ENCODE measurements at places on chromosomes 12 and 14.

DNA sequence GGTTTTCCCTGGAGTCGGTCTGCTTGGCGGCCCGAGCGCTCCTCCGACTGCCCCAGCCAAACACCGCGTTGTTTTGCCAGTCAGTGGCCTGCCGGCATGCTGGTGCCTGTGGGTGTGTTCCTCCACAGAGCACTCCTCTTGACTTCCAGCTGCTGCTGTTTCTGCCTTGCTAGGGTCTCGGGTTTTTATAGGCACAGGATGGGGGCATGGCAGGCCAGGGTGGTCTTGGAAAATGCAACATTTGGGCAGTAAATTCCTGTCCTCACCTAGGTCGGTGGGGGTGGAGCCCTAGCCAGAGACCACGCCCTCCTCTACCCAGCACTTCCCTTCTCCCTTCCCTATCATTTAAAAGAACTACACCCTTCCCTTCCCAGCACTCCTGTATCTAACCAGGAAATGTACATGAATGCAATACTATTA lies 34.7 kb upstream of the VASH1 start:
- DNase-seq, result no peak

- DNase-seq, result no peak
Measured at GRCh38 chr12:78418919-78419318, 445.7 kb upstream of the SYT1 start.

DNA sequence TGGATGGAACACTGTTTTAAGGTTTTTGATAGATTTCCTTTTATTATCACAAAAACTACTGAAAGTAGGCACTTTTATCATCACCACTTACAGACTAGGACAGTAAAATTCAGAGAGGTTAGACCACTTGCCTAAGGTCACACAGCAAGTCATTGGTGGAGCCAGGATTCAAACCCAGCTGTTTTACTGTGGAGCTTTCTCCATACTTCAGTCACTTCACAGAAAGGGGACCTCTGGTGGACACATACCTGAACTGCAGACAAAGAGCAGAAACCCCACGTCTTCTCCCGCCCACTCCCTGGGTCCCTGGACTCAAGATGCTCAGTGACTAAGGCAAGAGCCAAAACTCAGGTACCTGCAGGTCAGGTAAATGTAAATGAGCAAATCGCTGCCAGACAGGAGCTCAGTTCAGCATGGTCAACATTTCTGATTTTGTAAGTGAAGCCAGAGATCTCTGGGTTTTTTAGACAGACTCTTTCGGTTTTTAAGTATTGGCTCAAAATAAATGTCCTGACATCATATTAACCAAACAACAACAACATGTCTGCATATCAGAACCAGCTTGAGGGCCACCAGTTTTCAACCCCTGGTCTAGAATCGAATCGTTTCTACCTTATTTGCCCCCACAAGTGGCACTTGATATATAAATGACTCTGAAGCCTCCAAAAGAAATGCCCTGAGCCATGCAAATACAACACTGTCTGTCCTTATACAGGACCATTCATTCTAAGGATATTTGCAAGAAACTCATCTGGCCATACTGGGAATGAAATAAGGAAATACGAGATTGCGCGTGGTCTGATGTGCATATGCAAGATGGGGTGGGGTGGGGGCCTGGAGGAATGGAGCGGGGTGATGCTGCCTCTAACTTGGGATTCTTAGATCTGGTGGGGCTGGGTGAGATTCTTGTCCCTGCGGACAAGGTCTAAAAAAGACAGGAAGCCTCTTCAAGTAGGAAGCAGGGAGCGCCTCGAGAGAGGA lies 110.9 kb downstream of the KSR2 start:
- peak; percentile 67 for DNase-seq

- no peak for DNase-seq
Measured at GRCh38 chr12:99917711-99918402, 66.9 kb downstream of the ANKS1B start.

DNA sequence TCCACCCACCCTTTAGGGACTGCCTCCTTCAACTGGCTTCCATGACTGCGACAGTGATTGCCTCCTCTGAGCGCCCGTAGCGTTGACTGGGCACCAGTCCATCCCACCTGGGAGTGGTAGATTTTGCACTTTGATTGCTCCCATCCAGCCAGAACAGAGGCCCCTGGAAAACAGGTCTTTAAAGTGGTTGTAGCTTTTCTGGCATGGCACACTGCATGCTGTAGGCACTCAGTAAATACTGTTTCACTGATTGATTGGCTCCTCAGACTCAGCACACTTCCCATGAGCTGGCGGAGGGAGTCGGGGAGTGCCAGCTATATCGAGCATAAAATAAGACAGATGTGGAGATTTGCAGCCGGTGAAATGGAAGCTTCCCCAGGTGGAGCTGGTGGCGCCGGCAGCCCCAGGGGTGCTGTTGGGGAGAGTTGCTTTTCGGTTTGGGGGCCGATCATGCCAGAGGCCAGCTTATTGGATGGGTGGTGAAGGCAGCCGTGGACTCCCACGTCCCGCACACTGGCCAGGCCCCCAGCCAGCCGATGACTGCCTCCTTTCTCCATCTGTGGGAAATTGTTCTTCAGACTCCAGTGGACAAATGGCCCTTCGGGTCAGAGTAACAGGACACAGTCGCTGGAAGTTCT lies 200.2 kb downstream of the TSPAN9 start:
- DNase-seq, result no peak

GRCh38 chr14:103393676-103394626 lies 8.7 kb downstream of the MARK3 start:
- DNase-seq, result peak; percentile 38

GRCh38 chr14:79419571-79420327 lies 791.6 kb downstream of the DIO2 start:
- DNase-seq, result no peak

GRCh38 chr12:80293759-80294158 lies 150.3 kb upstream of the PTPRQ start:
- no peak for DNase-seq

DNA sequence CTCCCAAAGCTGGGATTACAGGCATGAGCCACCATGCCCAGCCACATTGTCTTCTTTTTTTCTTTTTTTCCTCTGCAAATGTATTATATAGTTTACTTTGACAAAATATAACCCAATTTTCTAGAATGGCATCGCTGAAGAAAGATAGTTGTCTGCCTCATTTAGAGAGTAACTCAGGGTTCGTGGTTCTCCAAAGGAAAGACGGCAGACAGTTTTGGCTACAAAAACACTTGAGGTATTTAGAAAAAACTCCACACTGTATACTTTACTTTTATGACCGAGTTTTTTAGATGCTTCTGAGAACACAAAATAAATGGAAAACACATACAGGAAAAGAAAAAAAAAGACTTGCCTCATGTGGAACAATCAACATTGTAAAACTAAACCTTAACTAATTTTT lies 369.1 kb upstream of the ATP2B1 start:
- DNase-seq, result no peak

DNA sequence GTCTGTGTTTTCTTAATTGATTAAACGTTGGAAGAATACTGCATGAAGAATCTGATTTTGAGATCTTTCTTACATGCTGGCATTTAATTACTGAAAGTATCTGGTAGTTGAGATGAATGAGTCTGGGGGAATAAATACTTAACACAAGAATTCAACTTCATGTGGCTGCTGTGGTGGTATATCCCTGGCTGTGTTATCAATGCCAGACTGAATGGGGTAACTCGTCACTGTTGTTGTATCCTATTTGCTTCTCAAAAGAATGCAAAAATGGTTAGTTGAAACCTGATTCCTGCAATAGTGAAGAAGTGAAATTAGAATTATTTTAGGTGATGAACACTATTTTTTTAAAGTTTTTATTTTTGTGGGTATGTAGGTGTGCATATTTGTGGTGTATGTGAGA lies 72.5 kb downstream of the HMGA2 start:
- DNase-seq, result no peak

- DNase-seq, result no peak
Measured at GRCh38 chr12:40825156-40825555, 132.9 kb downstream of the CNTN1 start.

DNA sequence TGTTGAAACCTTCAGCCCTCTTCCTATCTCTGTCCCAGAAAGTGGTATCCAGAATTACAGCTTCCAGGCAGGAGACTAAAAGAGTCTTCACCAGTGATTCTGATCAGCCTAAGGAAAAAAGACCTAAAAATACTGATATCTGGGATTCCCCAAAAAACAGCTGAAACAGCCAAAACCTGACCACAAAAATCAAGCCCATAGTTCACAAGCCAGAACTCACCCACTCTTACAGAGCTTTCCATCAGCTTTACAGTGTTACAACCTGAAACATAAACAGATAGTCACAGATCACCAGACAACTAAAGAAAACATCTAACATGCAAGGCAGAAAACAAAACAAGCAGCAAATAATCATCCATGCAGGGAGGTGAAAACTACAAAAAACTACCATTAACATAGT lies 26.0 kb upstream of the TSPAN8 start:
- no peak for DNase-seq

DNA sequence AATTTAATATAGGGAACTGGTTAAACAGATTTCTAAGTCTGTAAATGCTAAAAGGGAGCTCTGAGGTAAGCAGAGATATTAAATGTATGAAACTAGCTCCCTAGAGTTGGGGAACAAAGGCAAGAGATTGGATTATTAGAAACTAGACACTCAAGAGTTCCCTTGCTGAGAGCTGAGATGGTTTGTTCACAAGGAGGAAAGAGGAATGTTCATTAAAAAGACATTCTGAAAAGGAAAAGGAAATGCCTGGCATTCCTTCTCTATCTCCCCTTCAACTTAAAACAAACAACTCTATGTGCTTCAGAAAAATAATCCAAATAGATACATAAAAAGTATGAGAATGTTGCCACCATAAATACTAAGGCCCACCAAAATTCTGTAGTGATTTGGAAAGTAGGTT lies 73.7 kb downstream of the GALNT4 start:
- DNase-seq, result peak; percentile 44

- DNase-seq, result no peak
Measured at GRCh38 chr12:131776237-131776889, 51.8 kb upstream of the MMP17 start.

GRCh38 chr14:95761436-95761835 lies 47.5 kb upstream of the TCL1A start:
- no peak for DNase-seq

DNA sequence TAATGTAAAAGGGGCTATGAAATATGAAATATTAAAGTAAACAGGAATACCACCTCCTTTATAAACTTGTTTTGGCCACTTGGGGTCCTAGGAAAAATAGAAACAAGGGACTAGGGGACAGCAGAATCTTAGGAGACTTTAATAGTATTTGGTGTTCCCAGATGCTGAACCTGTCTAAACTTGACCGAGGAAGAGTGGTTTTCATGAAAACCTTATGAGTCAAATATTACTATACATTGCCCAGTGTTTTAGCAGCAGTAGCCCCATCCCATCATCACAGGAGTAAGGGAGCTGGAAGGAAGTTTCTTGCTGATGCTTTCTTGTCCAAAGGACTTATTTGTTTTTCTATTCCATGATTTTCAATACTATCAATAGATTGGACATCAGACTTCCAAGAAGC lies 177.5 kb upstream of the CAND1 start:
- DNase-seq, result no peak

- DNase-seq, result no peak
Measured at GRCh38 chr14:64955297-64955696, 12.8 kb upstream of the GPX2 start.

DNA sequence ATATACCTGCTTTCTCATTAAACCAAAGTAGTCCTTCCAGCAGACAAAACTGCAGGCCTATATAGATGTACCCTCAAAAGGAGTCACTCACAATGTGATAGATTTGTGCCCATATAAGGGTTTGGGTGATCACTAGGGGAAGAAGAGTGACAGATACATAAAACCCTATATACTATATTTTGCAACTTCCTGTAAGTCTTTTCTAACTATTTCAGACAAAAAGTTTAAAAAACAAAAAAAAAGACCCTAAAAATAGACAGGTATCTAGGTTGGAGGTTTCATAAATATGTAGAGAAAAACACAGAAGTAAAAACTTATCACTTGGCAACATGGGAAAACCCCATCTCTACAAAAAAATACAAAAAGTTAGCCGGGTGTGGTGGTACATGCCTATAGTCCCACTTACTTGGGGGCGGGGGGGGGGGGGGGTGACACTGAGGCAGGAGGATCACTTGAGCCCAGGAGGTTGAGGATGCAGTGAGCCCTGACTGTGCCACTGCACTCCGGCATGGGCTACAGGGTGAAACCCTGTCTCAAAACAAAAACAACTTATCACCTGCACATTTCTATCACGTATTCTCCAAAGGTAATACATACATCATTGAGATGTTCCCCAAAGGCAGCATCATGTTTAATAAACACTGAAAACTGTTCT lies 2.9 kb downstream of the VCPKMT start:
- no peak for DNase-seq

DNA sequence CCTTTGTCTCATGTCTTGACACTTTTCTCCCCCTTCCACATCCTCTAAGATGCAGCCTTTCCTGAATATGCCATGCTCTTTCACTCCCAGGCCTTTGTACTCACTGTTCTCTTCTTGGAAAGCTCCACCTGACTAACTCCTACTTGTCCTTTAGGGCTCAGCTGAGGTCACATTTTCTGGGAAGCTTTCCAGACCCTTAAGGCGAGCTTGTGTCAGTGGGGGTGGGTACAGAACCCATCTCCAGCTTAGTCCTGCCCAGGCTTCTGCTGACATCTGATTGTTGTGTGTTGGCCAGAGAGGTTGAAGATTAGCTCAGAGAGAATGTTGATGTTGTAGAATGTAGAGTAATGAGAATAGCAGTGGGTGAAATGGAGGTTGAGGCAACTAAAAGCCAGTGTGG lies 2.9 kb upstream of the TSFM start:
- DNase-seq, result no peak

DNA sequence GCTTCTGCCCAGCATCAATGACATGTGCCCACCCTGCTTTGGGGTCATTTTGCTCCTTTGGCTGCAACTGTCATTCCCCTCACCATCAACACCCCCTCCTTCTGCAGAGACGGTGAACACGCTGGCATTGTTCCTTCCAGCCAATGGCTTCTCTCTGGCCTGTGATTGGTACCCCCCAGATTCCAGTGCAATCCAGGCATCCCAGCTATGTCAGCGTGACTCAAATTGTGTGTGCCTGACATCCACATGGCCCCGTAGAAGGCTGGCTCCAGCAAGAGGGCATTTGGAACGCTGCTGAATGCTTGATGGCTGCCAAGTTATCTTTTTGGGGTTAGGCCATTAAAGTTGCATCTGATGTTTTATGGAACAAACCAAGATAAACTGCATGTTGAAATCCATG lies 21.0 kb upstream of the CCND2 start:
- peak; percentile 74 for DNase-seq

- peak; percentile 57 for DNase-seq
Measured at GRCh38 chr14:64623554-64624165, 73.9 kb downstream of the PPP1R36 start.
